ENCODE measurements at places on chromosomes 2 and 18.

DNA sequence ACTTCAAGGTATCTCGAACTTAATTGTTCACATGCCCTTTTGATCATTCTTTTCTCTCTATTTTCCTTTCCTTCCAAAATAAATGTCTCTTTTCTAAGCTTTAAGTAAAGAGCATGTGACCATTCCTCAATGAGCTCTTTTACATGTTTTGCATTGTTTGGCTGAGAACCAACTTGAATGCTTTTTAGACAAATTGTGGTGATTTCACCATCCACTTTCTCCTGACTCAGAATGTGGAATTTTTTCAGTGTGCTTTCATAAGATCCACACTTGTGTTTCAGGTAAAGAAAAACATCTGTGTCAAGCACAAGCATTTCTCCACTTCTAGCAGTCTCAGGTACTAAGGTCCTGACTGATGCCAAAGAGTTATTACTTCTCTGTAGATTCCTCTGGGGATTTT, 10.7 kb downstream of the RBM43 start:
- DNase-seq: no peak

DNA sequence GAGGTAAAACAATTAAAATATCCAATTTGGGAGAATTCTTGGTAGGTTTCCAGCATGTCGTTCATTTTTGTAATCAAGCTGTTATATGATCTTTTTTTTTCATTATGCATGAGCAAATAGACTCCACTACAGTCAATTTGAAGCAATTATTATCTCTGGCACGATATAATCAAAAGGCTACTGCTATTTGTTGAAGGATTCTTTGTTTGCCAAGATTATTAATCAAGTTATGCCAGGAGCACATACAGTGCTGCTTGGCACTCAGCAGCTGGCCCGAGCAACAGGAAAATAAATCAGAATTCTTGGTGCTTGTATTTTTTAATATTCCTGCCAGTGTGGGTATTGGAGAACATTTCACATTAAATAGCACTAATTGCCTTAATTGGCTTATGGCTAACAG, 279.5 kb downstream of the RND3 start:
- DNase-seq: no peak

DNA sequence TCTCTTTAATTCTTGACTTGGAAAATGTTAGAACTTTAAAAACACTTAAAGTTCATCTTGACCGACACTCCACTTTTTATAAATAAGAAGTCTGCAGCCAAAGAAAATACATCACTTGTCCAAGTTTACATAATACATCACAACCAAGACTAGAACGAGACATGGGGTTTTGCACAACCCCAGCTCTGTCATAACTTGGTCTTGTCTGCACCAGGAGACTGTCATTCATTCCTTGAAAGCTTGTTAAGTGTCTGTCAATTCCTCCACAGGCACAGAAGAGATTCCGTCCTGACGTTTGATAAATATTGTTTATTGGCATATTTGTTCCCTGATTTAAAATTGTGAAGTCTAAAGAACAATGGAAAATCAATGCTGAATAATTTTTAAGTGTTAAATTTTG, 139.5 kb upstream of the SETBP1 start:
- DNase-seq: no peak

DNA sequence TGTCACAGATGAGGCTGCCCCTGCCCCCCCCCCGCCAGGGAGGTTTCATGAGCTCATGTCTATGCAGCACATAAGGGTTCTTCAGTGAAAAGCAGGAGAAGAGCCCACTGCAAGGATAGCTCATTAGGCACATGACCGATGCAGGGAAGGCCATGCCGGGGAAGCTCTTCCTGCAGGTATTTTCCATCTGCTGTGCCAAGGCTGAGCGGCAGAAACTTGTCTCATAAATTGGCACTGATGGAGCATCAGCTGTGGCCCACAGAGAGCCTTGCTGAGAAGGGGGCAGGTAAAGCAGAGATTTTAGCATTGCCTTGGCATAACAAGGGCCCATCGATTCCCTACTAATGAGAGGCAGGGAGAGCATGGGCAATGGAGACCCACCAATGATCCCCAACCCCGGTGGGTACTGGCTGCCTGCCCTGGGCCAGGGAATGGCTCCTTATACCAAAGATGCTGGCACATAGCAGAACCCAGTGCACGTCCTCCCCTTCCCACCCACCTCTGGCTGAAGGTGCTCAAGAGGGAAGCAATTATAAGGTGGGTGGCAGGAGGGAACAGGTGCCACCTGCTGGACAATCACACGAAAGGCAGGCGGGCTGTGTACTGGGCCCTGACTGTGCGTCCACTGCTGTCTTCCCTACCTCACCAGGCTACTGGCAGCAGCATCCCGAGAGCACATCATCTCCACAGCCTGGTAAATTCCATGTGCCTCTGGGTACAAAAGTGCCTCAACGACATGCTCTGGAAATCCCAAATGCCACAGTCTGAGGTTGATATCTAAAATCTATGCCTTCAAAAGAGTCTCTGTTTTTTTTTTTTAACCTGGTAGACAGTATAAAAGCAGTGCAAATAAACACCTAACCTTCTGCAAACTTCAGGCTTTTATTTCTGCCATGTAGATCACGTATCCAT, 41.4 kb downstream of the STEAP3 start:
- no peak for DNase-seq

- no peak for DNase-seq
These were observed 26.8 kb downstream of the SLC30A6 start for GRCh38 chr2:32192418-32192817.

- DNase-seq: no peak
These were observed 22.5 kb downstream of the EHBP1 start for GRCh38 chr2:62727876-62728566.

DNA sequence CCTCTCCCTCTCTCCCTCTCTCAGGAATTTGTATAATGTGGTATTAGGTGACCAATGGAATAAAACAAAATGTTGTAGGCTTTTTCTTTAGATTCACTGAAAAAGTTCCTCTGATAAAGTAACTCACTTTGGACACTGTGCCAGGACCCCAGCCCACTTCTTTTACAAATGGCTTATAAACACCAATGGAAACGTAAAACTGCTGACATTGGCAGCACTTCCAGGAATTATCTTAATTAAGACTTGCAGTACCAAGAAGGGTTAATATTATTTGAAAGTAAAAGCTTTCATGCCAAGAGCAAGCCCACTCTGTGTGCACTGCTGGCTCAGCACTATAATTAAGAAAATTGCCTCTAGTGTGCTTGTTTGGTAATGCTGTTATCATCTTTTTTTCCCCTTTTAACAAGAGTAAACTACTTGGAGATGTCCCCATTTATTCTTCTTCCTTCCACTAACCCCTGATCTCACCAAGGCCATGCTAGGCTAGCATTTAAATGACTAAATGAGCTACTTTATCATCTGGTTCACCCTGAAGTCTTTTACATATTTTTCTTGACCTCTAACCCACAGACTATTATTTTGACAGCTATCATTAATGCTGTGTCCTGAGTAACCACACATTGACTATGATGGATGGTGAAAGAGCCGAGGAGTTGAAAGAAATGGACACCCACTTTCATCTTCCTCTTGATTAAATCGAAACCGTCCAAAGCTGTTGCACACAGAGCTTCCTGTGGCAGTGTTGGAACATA, 232.2 kb upstream of the ETAA1 start:
- no peak for DNase-seq

DNA sequence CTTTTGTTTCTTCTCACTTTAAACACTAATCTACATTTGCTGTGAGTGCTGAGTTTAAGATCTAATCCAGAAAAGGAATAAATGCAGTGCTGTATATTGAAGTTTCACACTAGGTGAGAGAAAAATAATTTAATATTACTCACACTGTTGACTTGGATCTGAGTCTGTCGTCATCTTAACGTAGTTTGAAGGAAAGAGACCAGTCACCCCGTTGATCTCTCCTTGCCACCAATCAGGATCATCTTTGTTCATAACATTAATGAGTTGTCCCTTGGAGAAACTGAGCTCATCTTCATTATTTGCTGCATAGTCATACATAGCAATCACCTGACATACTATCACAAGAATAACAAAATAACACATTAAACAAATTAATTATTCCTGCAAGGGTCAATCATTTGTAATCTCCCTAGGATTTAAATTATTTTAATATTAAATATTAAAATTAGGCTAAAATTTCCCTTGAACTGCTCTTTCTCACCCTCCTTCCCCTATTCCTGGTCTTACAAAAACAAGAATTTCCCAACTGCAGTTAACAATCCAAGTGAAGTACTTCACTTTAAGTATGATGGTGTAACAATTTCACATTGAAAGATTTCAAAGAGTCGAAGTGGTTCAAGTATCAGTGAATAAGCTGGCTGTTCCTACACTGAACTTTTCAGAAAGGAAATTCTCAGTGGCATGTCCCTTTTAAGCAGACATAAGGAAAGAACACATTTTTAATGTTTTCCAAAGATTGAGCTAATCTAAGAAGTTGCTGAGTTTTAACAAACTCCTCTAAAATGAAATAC, 71.3 kb downstream of the FAM228A start:
- no peak for DNase-seq

GRCh38 chr2:229910832-229911412, 10.9 kb downstream of the TRIP12 start:
- DNase-seq: peak; percentile 10

GRCh38 chr2:231133365-231134099, 8.7 kb upstream of the HTR2B start:
- DNase-seq: peak; percentile 44

DNA sequence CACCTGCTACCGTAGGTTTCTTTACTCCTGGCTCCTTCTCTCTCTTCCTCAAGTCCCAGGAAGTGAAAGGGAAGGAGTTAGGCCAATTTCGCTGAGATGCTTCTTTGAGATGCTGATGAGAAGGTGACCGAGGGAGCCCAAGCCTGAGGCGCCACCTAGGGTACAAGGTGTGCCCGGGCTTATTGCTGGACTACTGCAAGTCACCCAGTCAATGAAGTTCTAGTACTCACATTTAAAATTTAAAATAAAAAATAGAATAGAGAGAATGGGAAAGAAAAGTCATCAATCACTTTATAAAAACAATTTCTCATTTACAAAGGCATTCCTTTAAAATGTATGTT, 45.3 kb downstream of the ACAA2 start:
- no peak for DNase-seq

GRCh38 chr2:15890124-15890754, 50.1 kb upstream of the MYCN start:
- no peak for DNase-seq

DNA sequence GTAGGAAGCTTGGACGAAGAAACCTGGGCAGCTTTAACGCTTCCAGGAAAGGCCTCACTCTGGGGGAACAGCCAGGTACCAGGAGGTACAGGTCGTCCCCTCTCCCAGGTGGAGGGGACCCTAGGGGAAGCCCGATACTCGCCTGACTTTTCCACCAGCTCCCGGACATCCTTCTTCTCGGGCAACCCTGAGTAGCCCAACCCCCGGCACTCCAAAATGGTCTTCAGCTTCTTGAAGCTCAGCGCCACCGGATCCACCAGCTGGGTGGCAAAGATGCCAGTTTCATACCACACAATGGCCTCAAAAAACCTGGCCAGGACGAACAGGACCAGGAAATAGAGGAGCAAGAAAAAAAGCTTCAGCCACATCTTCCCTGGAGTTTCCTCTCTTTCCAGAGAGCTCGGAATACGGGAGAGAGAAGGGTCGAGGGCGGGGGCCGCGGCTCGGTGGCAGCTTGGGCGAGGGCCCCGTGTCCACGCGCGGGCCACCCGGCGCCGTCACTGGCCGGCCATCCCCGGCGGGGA, 1.1 kb downstream of the RNF103 start:
- peak; percentile 54 for DNase-seq

DNA sequence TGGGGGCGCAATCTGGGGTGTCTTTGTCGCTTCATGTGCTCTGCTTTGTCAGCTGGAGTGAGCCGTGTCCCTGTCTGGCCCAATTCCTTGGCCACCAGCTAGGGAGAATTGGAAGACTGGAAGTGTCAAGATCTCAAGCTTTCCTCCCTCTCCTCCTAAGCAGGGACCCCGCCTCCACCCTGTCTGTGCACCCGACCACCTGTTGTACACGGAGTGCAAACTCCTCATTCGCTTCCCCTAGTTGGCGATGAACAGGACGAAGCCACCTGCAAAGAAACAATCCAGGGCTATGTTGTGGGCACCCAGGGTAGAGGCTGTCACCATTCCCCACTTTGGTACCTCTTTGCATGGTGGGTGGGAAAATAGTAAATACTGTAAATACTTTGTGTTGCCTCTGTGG, 1.7 kb upstream of the DQX1 start:
- no peak for DNase-seq

DNA sequence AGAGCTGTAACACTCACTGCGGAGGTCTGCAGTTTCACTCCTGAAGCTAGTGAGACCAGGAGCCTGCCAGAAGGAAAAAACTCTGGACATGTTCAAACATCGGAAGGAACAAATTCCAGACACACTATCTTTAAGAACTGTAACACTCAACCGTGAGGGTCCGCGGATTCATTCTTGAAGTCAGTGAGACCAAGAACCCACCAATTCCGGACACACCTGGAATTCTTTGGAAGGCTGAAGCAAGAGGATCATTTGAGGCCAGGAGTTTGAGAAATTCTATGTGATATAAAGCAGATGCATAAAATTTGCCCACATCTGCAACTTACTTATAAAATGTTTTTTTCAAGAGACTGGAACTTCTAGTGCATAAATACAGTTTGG, 43.5 kb upstream of the ITSN2 start:
- no peak for DNase-seq

DNA sequence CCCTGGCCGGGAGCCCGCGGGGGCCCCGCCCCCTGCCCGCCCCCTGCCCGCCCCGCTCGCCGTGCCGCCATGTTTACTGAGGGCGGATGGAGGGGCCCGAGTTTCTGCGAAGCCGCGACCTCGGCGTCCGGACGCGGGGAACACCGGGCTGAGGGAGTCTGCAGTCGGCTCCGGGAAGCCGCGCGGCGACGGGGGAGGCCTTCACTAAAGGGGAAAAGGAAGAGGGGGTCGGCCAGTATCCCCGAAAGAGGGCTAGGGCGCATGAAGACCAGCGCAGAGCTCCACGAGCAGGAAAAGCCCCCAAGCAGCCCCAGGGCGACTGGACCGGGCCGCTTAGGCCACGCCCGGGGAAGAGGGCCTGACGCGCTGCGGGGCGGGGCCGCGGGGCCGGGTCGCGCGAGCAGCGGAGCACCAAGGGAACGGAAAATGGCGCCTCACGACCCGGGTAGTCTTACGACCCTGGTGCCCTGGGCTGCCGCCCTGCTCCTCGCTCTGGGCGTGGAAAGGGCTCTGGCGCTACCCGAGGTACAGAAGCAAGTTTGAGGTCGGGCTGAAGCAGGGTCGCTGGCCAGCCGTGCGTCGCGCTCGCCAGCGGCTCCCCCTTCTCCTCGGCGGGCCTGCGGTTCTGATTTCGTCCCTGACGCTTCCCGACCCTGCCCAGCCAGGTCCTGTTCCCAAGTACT, at the start of the genes ATRAID and SLC5A6:
Gene ATRAID (plus strand): TSS at position 99 of the 683 bp plus-strand sequence. CDS start 328 bp downstream, at position 427.
Gene SLC5A6 (minus strand): TSS at position 326 of the 683 bp plus-strand sequence. CDS start 4,618 bp downstream, outside the sequence.
- DNase-seq: peak; percentile 92

- no peak for DNase-seq
These were observed 8.4 kb upstream of the NR4A2 start for GRCh38 chr2:156340804-156341451.

- DNase-seq: no peak
These were observed 40.6 kb downstream of the ITGB1BP1 start for GRCh38 chr2:9382604-9383235.

GRCh38 chr2:230712443-230713330, at the start of gene CAB39:
Gene CAB39, plus strand, starts transcription at chr2:230712842. Its CDS starts 47,160 bp downstream, at chr2:230760002.
- DNase-seq: peak; percentile 99

Measured in suppressor macrophage (primary cell).